Stimulated activated CD4-positive, alpha-beta T cell treated with anti-CD3 and anti-CD28 coated beads, TNF-alpha, amount 100 ng/mL, for 24 hours (primary cell): ENCODE measurements at places on chromosomes 4 and X.

GRCh38 chr4:137274404-137274803 is 257.9 kb downstream of the PCDH18 start:
- no peak for DNase-seq

DNA sequence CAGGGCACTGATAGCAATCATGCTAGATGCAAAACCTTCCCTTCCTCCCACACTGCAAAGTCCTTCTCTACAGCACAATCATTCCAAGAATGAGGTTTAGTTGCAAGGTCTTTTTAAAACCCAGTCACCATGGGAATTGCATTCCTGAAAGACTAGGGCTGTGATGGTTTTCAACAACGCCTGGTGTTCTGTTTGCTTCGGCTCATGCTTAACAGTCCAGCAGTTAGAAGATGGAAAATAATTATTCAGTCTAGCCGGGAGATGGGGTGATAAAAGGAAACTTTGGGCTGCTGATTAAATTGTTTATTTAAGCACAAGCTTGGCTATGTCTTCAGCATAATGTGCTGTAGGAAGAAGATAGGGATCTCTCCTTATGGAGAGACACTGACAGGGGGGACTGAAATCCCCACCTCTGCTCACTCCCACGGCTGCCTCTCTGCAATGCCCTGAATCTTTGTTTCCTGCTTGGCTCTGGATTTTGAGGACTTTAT is 211.4 kb downstream of the MID1IP1 start:
- DNase-seq, result no peak

DNA sequence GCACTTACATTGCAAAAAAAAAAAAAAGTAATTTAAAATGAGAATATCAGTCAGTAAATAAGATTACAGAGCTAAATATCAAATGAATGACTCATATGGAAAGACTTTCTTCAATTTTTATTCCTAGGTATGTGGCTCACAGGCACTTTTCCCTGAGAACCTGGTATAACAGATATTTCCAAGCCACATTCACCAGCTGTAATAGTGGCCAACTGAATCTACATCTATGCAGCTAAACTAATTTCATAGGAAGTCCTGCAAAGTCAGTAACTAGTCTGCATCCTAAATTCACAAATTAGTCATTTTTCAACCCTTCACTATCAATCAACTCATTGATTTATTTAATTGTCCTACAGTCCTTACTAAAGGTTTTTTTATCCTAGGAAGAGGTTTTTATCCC is 5.6 kb downstream of the PDE5A start:
- no peak for DNase-seq

DNA sequence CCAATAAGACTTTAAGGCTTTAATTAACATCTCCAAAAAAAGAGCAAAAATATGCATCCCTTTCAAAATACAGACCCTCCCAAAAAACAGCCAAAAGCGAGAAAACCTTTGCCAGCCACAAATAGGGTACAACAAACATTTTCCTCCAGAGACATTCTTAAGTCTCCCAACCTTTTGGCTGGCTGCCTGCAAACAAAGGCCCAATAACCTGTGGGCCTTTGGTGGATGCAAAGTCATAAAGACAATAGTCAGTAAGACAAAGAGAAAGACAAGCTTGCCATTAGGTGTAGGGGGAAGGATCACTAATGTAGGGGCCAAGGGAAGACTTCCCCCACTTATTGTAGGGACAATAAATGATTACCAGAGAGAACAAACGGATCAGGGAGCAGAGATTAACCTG is 215.5 kb upstream of the ZFP42 start:
- no peak for DNase-seq

- no peak for DNase-seq
These were observed 18.0 kb downstream of the FAM184B start for GRCh38 chr4:17763416-17763815.

GRCh38 chrX:17654116-17654515 is 83.2 kb upstream of the SCML1 start:
- DNase-seq, result peak; percentile 46

GRCh38 chrX:56219700-56220099 is 12.5 kb upstream of the KLF8 start:
- no peak for DNase-seq

- no peak for DNase-seq
These were observed 167.9 kb downstream of the COL4A6 start for GRCh38 chrX:108270280-108270679.

GRCh38 chrX:125306335-125306866 is 13.3 kb upstream of the TEX13C start:
- DNase-seq, result no peak

DNA sequence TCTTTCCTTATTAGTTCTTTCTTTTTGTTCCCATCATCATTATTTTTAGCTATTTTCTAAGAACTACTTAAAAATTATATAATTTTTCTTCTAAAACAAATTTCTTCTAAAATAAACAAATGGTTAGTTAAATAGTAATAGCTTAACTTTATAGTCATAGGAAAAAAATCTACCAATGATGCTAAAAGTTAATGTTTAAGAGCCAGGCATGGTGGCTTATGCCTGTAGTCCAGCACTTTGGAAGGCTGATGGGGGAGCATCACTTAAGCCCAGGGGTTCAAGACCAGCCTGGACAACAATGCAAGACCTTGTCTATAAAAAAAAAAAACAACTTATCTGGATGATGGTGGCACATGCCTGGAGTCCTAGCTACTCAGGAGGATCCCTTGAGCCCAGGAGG is 127.1 kb upstream of the ANXA3 start:
- DNase-seq, result no peak

GRCh38 chrX:101787934-101788333 is 128.3 kb upstream of the ARMCX2 start:
- DNase-seq, result no peak

DNA sequence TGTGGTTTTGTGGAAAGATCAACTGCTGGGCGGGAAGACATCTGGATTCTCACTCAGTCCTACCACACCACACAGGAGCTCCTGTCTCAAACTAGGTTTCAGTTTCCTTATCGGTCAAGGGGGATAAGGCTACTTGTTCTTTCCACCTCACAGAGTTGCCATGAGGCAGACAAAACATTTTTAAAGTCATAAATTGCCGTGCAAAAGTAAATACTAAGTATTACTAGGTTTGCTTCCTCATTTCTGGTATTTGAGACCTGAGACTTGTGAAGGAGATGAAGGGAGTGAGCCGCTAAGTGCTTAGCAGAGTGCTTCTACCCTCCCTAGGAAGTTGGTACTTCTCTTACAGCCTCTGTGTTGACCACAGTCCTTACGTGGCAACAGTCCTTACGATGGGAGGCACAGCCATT is 1.5 kb downstream of the LAP3 start:
- DNase-seq, result no peak

DNA sequence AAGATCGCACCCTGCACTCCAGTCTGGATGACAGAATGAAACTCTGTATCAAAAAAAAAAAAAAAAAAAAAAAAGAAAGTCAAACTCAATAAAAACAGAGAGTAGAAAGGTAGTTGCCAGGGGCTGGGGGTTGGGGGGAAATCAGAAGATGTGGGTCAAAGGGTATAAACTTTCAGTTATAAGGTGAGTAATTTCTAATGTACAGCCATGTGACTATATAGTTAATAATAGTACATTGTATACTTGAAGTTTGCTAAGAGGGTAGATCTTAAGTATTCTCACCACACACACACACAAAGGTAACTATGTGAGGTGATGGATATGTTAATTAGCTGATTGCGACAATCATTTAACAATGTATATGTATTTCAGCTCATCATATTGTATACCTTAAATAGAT is 11.5 kb downstream of the HERC6 start:
- no peak for DNase-seq

DNA sequence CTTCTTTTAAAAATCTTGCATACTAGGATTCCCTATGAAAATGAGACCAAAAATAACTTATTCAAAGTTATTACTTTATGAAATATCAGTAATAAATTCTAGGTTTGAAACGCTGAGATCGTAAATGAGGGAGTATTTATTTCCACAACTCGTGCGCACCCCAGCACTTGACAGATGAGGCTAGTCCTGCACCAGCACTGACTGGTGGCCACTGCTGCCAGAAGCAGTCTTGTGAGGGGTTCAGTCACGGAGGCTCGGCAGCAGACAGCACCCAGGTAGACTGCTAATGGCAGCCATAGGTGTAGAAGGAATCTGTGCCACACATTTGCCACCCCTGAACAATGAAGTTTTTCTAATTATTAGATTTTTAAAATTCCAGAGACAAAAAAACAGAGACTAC is 248.7 kb downstream of the CAMK2D start:
- DNase-seq, result no peak

GRCh38 chr4:150007512-150007911 is 70.7 kb upstream of the DCLK2 start:
- DNase-seq, result no peak

GRCh38 chrX:130190801-130191200 is 19.0 kb downstream of the RAB33A start:
- DNase-seq, result no peak

- DNase-seq, result no peak
These were observed 166.6 kb upstream of the RAPGEF2 start for GRCh38 chr4:158936238-158936637.

DNA sequence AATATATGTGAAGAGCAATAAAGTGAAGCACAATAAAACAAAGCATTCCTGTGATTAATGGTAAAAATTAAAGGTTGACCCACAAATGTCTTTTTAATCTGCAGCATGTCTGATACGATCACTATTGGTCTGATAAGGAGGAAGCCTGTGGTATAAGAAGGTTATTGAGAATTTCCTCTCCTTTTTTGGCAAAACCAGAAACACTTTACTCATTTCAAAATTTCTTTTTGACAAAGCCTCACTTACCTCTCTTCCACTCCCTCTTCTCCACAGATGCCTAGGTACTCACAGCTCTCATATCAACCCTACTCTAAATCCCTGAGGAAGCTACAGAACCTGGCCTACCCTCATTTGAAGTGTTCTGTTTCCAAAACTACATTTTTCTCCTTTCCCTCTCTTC is 56.1 kb downstream of the TSPAN5 start:
- DNase-seq, result no peak
